DMS79 (cell line): ENCODE measurements at places on chromosomes 1 and 21.

DNA sequence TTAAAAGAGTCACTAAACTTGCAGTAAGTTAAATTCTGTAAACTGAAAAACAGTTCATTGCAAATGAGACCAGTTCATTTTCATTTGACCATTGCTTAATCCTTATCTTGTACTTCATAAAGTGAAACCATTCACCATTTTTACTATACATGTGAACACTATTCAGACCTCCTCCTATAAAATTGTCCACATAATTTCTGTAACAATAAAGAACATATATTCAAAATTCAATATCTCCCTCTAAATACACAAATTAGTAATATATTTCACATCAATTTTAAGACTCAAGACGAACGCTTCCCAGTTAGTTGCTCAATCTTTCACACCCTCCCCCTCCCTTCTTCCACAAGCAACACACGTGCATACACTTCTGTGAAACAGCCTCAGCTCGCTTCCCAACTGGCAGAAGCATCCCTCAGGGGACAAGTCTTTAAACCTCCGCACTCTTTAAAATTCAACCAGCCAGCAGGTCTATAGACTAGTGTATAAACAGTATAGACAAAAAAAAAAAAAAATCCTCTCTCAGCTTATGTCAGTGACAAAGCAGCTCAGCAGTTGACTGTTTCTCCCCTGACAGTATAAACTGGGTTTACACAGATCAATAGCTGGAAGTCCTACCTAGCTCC lies 99.6 kb downstream of the DENND1B start:
- no peak for DNase-seq

GRCh38 chr1:93108335-93108734 lies 29.3 kb downstream of the MTF2 start:
- no peak for DNase-seq

DNA sequence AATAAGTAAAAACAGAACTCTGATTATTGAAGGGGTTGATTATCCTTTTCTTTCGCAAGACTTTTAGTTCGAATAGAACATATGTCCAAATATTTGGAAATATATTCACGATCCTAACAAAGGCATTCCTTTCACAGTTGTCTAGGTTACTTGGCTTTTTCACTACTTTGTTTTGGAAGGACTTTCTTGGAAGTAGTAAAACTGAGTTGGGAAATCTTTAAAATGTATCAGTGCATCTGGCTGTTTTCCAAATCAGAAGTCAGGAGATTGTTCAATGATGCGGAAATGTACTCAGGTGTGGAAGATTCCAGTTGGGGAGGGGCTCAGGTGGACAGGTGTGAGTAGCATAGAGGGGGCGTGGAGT lies 67.1 kb downstream of the SH3BGR start:
- no peak for DNase-seq

DNA sequence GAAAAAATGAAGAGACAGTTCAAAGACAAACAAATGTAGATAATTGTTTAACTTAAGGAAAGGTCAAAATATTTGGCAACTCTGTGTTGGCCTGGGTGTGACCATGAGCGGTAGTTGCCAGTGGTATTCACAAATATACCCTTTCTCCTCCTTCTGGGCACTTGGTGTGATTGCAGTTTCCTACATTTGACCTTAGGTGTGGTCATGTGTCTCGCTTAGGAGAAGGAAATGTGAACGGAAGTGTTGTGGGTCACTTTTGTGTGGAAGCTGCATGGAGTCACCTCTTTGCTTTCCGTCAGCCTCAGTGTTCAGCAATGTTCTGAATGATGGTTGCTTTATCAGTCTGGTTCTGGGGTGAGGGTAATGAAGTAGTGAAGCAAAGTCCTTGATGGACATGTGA lies 3.4 kb upstream of the PCSK9 start:
- no peak for DNase-seq

GRCh38 chr1:234999513-234999940 lies 129.1 kb downstream of the TOMM20 start:
- no peak for DNase-seq

- no peak for DNase-seq
Measured at GRCh38 chr1:110637475-110637874, 31.3 kb upstream of the KCNA2 start.

GRCh38 chr1:209176866-209177430 lies 406.6 kb upstream of the CAMK1G start:
- DNase-seq: peak; percentile 88

- no peak for DNase-seq
Measured at GRCh38 chr1:53331446-53332185, 3.7 kb upstream of the LRP8 start.

DNA sequence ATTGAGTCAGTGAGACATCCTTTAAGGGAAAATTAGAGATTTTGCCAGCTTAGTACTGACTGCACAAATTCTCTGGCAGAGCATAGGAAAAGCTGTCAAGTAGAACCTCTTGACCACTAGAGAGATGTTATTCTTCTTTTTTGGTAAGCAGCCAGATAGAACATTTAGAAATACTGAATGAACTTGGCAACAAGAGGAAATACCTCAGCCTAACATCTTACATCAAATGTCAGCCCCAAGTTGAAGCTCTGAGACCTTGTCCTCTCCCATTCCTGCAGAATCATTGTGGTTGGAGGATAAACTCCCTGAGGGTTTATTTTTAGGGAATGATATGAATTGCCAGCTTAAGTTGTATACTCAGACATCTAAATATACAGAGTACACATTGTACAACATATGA lies 53.5 kb downstream of the MIGA1 start:
- DNase-seq: peak; percentile 46

DNA sequence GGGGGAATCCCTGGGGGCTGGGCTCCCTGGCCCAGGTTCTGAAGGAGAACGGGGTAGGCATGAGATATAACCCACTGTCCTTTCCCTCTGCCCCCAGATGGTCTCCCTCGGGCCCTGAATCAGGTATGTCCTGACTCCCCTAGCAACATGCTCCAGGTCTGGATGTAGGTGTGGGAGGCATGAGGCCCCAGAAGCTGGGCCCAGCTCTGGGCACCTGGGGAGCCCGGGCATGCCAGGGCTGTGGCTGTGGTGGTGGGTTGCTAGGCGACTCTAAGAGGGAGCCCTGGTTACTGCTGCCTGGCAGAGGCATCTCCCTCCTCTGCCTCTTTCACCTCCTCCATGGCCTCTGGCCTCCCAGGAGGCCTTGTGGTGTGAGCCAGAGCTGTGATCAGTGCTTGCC lies 16.2 kb downstream of the FOXO6 start:
- peak; percentile 48 for DNase-seq

DNA sequence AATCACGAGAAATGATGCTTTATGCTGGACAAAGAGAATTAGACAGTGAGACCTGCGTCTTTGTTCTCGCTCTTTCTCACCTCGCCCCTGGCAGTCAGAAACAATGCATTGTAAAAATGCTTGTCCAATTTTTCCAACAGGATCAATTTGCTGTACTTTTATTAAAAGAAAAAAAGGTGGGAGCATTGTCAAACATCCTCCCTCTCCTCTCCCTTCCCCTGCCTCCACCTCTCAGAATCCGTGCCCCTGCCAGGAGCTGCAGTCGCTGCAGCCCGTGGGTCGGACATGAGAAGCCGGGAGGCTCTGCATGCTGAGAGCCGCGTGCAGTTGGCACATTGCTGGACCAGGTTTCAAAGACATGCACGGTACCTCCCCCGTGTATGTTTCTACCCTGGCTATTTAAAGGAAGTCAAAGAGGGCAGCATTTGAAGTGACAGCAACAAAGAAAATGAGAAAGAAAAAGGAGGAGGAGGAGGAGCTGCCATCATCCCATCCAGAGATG lies 161.0 kb upstream of the KAZN start:
- DNase-seq: no peak

GRCh38 chr1:159798893-159799292 lies 3.3 kb upstream of the FCRL6 start:
- no peak for DNase-seq

GRCh38 chr1:32892368-32893197 lies 6.3 kb downstream of the HPCA start:
- DNase-seq: peak; percentile 53

GRCh38 chr1:7207875-7208646 lies 422.8 kb downstream of the CAMTA1 start:
- no peak for DNase-seq

- DNase-seq: no peak
Measured at GRCh38 chr1:205545001-205545919, 40.8 kb downstream of the CDK18 start.

DNA sequence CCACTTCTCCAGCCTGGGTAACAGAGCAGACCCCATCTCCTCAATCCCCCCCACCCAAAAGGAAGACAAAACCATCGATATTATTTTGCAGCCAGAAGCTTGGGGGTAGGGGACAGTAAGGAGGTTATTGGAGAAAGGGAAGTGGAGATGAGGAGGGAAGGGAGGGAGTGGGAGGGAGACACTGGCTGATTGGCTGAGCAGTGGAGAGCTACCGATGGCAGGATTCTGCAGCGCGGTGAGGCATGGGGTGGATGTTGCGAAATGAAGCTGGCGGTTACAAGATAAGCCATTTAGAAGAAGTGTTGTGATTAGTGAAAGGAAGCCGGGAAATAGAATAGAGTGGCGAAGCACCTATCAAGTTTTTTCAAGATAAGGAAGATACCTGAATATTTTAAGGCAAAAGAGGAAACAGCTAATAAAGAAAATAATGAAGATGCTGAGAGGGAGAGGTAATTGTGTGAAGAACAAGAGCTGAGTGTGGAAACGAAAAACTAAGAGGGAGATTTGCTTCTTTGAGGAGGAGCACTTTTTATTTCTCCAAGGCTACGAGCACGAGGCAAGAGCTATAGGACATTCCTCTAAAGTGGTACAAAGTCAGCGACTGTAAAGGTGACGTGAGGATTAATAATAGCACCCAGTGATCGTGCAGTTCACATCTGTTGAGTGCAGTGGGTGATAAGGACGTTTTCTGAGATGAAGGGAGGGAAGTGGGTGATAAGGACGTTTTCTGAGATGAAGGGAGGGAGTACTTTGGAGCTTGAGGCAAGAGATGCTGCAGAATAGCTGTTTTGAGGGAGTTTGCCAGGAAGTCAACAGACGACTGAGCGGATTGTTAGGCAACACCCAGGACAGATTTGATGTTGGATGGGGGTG lies 103.2 kb upstream of the KIF26B start:
- no peak for DNase-seq
